ENCODE measurements at places on chromosomes 11 and 22.

GRCh38 chr11:94732617-94733281 lies 35.4 kb upstream of the AMOTL1 start:
- no peak for DNase-seq

- DNase-seq, result no peak
These were observed 22.9 kb upstream of the CARS1 start for GRCh38 chr11:3080104-3080503.

DNA sequence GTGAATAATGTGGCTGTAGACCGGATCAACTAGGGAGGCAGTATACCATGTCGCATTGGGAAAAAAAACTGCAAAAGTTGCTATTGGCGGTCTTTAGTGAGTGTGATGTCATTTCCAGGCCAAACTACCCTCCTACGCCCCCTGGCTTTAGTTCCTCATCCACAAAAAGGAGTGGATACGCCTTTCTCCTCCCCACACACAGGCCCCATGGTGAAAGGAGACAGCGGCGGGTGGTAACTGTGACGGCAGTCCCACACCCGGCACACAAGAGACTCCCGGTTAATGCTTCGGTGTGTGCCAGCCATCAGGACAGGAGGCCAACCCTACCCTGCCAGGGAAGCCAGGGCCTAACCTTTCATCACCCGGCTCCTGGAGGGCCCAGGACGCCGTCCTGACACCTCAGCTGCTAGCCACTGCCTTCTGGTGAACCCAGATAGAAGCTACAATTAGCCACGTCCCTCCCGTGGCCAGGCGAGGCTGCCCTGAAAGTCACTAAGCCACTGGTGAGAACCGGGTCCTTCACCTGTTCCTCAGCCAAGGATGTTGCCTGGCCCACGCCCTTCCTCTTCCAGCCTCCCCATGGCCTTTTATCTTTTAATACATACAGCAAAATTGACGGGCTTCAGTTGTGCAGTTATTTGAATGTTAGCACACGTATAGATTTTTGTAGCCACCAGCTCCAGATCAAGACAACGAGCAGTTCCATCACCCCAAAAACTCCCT lies 10.8 kb downstream of the TP53I11 start:
- DNase-seq, result no peak

GRCh38 chr11:115345361-115345760 lies 158.9 kb downstream of the CADM1 start:
- no peak for DNase-seq

Data from GM03348 (cell line).